Caki2 (cell line): ENCODE measurements at places on chromosomes 16 and 17.

DNA sequence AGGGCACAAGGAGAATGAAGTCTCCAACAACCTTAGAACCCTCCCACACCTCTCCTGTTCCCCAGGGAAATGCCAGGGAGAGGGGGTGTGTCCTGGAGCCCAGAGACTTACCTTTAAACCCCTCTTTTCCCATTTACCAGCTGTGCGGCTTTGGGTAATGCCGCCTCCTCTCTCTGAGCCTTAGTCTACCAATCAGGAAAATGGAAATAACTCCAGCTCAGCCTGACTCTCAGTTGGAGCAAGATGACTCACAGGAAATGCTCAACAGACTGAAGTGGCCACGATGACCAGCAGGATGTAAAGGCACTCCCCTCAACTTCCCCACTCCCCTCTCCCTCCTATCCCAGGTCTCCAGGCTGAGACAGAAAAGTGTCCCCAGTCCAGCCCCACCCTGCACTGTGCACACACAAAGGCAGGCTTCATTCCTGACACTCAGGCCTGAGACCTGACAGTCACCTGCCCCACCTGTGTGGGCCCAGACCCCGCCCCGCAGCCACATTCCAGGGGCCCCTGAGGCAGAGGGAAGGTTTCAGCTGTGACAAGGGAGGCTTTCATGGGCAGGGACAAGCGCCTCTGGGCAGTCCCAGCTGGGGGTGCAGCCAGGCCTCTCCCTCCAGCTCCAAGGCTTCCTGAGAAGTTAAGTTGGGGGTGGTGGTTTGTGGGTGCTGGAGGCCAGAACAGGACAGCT is 3.0 kb upstream of the KRT15 start:
- peak; percentile 88 for DNase-seq

- no peak for DNase-seq
Observed at GRCh38 chr17:81018044-81018802, 16.7 kb upstream of the BAIAP2 start.

- no peak for DNase-seq
Observed at GRCh38 chr17:47718634-47719405, 14.2 kb upstream of the TBX21 start.

DNA sequence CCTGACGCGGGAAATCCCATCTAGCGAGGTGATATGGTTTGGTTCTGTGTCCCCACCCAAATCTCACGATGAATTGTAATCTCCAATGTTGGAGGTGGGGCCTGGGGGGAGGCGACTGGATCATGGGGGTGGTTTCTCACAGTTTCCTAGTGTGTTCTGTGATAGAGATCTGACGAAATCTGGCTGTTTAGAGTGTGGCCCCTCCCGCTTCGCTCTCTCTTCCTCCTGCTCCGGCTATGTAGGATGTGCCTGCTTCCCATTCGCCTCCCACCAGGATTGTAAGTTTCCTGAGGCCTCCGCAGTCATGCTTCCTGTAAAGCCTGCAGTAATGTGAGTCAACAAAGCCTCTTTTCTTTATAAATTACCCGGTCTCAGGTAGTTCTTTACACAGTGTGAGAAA is 31.6 kb downstream of the IFT140 start:
- no peak for DNase-seq

- no peak for DNase-seq
Observed at GRCh38 chr16:78256686-78257375, 157.4 kb downstream of the WWOX start.

DNA sequence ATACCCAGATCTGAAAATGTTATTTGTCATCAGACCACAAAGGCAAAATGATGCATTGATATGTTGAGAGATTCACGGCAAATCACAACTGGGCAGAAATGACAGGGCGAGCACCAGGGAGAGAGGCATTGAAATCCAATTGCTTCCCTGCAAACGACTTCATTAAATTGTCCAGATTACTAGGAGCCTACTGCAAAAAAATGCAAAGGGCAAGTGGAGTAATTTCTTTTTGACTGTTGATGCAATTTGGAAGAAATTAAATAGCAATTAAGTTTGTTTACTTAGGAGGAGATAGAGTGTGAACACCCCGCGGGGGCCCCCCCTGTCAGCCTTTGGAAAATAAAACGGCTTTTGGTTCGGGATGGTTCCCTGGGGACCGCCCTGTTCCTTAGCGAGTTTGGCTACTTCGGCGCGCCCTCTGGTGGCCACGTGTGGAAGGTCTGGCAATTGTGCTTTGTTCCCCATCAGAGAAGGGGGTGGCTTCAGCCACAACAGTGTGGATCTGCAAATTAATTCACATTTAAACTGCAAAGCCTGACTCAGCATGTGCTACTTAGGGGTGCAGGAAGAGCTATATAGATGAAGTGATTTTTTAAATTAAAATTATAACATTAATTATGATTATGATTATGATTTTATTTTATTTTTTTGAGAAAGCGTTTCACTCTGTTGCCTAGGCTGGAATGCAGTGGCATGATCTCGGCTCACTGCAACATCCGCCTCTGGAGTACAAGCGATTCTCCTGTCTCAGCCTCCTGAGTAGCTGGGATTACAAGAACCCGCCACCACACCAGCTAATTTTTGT is 14.5 kb upstream of the TMC7 start:
- DNase-seq: peak; percentile 71

DNA sequence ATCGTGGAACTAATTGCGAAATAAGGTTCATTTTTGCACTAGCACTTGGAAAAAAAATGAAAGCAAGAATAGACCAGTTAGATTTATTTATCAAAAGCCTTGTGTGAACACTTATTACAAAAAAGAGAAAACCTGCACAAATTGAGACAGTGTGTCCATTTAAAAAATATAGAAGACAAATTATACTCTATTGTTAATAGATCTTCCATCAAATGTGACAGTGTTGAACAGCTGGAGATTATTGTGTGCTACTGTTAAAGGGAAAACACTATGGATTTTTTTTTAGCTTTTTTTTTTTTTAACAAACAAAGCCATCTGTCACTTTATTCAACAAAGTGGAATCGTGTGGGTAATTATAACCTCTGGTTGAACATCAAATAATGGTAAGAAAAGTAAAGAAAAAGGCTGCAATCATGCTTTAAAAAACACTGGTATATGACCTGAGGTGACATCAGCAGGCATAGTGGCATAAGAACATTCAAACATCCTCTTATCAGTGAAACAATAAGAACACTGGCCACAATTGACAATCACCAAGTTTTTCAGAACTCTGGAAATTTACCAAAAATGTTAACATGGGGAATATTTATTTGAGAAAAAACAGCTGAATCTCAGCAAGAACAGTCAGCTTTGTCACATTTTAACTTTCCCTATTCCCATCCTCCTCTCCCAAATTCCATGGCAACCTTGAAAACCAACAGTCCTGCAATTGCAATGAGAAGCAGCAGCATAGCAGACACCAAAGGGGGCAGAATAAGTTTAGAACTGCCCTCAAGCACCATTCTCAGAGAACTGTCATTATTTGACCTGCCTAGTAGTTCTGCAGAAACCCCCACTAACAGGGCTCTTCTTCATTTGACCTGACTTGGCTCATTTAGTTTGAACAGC is 442.3 kb upstream of the MON1B start:
- no peak for DNase-seq

GRCh38 chr17:41711669-41712400 is at the start of gene GAST:
Gene GAST, plus strand, starts transcription at chr17:41712331. Its CDS starts 3,106 bp downstream, at chr17:41715437.
- DNase-seq: no peak

DNA sequence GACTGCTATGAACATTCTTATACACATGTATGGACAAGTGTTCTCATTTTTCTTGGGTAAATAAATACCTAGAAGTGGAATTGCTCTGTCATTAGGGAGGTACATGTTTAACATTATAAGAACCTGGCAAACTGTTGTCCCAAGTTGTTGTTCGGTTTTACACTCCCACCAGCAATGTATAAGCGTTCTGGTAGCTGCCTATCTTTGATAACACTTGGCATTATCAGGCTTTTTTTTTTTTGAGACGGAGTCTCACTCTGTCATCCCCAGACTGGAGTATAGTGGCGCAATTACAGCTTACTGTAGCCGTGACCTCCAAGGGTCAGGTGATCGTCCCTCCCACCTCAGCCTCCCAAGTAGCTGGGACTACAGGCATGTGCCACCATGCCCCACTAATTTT is 16.3 kb downstream of the ATAD5 start:
- no peak for DNase-seq

GRCh38 chr16:31020536-31020935 is 10.1 kb upstream of the STX1B start:
- DNase-seq: no peak

- DNase-seq: peak; percentile 14
Observed at GRCh38 chr16:24568392-24568791, 29.0 kb downstream of the RBBP6 start.

GRCh38 chr16:81629896-81630634 is 149.0 kb upstream of the PLCG2 start:
- DNase-seq: no peak

GRCh38 chr16:79721270-79721669 is 120.7 kb upstream of the MAF start:
- no peak for DNase-seq

GRCh38 chr16:31480851-31481536 is 1.9 kb upstream of the SLC5A2 start:
- no peak for DNase-seq

DNA sequence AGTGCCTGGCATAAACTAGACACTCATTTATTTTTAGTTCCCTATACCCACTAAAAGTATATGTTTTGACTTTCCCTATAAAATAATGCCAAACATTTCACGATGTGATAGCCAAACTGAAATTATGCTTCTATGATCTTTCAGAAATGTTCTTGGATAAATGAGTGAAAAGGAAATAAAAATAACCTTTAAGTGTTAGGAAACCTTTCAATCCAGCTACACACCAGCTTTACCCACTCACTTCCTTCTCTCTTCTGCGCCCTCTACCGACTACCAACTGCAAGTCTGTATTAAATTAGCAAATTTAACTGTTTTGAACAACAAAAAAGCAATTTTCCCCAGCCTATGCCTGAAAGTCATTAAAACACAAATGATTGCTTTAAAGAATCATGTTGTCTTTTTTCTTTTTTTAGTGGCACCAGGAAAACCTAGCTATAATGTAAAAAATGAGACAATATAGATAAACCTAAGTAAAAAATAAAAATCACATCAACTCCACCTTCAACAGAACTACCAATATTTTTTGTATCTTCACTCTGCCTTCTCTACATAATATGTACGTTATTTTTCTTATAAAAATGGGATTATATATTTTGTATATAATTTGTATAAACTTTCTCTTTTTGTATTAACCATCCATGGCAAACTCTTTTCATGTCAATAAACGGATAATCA is 13.2 kb upstream of the TMEM100 start:
- peak; percentile 25 for DNase-seq

GRCh38 chr17:76271669-76272540 is 6.8 kb downstream of the UBALD2 start:
- no peak for DNase-seq

DNA sequence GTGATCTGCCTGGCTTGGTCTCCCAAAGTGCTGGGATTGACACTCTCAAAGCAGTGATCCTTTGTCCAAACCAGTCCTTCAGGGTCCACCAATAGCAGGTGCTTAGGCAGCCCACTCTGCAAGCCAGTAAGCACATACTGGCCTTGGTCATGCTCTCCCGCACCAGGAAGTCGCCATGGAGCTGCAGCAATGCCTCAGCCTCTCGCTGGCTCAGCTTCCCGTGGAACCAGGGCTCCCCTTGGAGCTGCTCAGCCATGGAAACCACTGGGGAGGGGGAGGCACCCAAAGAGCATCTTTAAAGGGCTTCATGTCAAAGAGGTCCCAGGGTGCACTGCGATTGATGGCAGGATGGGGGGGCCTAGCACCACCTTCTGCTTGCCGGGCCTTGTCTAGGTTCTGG is 9.6 kb upstream of the UBTF start:
- DNase-seq: peak; percentile 37

DNA sequence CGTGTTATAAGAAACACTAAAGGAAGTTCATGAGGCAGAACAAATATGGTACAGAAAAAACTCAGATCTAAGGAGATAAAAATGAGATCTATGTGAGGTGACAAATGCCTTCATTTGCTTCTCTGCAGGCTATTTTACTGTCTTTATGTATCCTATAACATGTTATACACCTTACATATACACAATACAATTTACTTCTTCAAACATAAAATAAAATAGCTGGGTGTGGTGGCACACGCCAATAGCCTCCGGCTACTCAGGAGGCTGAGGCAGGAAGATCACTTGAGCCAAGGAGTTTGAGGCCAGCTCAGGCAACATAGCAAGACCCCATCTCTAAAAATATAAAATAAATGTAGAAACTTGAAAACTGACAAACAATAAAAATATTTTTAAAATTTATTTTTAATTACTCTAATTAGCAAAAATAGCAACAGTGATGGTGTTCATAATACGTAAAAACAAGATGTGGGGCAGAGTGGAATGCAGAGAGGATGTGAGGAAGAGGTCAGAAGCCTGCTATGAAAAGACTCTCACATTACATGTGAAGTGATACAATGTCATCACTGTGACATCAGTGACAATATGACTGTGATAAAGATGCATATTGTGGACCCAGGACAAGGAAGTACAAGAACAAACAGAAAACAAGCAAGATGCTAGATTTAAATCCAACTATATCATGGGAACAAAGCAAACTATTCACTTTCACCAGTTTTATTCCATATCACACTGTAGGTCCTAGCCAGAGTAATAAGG is 31.0 kb downstream of the VPS53 start:
- no peak for DNase-seq

DNA sequence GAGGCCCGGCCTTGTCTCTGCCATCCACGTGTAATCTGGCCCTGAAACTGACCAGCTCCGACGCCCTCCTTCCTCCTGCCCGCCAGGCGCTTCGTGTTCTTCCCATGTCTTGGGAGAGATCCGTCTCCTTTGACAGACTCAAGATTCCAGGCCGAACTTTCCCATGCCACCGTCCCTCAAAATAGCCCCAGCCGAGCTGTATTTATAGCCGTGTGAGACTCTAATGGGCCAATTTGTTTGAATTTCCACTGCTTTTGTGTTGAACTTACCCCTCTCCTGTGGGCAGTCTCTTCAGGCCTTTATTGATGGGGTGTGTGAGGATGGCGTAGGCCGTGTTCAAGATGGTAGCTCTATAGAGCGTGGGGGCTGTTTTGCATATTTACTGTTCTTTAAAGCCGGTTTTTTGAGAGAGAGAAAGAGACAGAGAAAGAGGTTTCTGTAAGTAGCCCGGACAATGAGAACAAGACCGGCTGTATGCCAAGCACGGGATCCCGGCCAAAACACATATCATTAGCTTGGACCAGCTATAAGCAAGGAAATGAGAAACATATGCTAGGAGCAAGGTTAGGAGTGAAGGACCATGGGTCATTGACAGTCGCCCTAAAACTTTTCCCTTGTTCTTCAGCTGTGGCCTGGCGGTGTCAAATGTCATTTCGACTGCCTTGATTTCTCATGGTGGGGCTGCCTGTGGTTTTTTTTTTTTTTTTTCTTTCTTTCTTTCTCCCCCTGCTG is 124.5 kb upstream of the ZFHX3 start:
- peak; percentile 36 for DNase-seq

DNA sequence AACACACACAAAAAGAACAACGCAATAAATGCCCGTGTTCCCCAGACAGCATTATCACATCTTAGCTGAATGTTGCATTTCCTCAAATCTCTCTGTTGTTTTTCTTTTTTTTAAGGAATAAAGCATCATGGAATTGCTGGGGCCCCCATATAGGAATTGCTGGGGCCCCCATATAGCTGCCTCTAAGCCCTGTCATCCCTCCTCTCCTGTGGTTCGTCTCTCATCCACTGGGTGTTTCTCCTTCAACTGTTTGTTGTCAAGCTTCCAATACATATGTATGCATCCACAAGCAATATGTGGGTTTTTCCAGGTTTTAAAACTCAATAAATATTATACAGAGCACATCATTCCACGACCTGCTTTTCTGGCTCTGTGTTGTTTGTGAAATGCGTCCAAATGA is 43.2 kb downstream of the HSBP1 start:
- no peak for DNase-seq

GRCh38 chr17:78745407-78746088 is 36.5 kb downstream of the CYTH1 start:
- peak; percentile 18 for DNase-seq
